ACHN (cell line): ENCODE measurements at places on chromosomes 12 and 14.

- no peak for DNase-seq
These were observed 291.1 kb downstream of the SYT1 start for GRCh38 chr12:79155683-79156082.

DNA sequence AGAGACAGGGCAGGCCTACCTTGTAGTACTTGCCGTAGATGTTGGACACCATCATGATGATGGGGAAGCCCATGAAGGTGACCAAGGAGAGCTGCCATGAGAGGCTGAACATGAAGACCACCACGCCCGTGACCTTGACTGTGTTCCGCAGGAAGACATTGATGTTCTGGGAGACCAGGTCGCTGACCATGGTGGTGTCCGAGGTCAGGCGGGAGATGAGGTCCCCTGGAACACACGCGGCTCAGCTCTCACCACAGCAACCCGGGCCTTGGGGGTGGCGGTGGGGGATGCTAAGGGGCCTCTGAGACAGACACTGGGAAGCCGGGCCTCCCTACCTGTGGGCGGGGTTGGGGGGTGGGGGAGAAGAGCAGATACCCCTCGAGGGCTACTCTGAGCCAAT, 17.7 kb downstream of the ABCB9 start:
- no peak for DNase-seq

GRCh38 chr14:54769951-54770863, 132.4 kb downstream of the GCH1 start:
- no peak for DNase-seq

GRCh38 chr12:72010356-72010755, 71.7 kb downstream of the TPH2 start:
- no peak for DNase-seq

- DNase-seq: no peak
These were observed 192.1 kb upstream of the MYL2 start for GRCh38 chr12:111112311-111113098.

DNA sequence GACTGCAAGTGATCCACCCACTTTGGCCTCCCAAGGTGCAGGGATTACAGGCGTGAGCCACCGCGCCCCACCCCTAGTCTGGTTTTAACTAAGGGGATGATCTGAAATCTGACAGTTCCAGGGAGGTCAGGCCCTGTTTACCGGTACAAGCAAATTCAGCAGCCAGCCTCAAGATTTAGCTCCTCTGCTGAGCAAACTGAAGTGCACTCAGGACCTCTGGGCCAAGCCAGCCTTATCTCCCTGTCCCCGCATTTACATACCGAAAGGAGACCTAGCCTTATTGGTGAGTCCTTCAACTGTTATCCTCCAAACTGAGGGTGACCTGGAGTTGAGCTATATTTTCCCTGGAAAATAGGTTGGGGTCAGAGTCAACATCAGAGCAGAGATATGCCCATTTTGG, 835 bp upstream of the ABHD4 start:
- no peak for DNase-seq
